ENCODE measurements at places on chromosomes 1 and 21.

GRCh38 chr1:44262816-44263567 is 49.7 kb downstream of the DMAP1 start:
- no peak for DNase-seq

- DNase-seq, result peak; percentile 92
Measured at GRCh38 chr1:36187800-36188593, 32.0 kb downstream of the MAP7D1 start.

GRCh38 chr1:50634251-50634650 is 211.0 kb upstream of the DMRTA2 start:
- no peak for DNase-seq

DNA sequence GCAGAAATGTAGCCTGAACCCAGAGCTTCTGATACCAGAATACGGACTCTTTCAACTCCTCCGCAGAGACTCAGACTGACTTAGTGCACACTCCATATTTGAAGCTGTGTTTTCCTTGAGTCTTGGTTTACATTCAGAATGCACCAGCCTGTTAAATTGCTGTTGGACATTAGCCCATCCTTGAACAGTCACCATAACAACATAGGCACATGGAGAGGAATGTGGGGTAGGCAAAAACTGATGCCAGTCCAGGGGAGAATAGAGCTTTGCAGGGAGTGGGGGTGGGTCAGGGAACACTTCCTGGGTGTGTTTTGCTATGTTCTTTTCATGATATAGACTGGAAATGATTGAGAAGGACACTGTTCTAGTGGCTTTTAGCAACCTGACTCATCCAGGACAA is 76.3 kb upstream of the CACNA1E start:
- DNase-seq, result peak; percentile 25

All from Daoy (cell line).